ENCODE measurements at places on chromosomes 3 and 15.

GRCh38 chr3:167864552-167864874 lies 129.0 kb downstream of the SERPINI1 start:
- no peak for DNase-seq

- no peak for DNase-seq
Observed at GRCh38 chr3:20842594-20843436, 656.8 kb upstream of the SGO1 start.

DNA sequence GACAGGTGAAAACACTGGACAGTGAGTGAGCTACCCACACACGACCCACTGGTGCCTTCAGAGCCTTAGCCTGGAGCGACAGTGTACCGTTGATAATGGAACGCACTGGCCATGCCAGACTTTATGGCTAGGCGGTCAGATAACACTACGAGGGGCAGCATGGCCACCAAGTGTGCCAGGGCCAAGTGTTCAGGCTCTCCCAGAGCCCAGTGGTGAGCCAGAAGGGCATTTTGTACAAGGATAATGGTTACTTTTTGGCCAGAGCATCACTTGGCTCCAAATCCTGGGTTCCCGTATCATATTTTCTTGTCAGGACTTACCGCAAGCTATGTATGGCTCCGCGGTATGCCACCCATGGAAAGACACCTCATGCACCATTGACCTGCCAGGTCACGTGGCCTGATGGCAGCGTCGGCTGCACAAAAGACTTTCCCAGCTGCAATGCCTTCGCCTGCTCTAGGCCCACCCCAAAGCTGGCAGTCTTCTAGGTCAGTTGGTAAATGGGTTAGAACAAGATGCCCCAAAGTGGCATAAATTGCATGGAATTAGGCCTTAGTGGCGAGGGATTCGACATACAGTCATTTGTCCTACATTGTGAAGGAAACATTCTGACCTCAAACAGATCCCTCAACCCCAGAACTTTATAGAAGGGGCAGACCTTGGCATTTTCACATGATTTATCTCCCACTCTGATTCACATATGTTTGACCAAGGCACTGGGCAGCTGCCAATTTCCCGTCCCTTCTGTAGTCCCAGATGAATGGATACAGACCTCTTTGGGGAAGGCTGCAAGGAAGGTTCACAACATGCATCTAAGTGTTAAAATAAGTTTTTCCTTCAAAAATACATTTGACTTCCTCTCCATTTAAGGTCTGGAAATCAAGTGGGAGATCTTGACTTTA lies 12.2 kb upstream of the SLC28A1 start:
- DNase-seq: peak; percentile 49

- no peak for DNase-seq
Observed at GRCh38 chr3:43371494-43371893, 85.2 kb downstream of the SNRK start.

DNA sequence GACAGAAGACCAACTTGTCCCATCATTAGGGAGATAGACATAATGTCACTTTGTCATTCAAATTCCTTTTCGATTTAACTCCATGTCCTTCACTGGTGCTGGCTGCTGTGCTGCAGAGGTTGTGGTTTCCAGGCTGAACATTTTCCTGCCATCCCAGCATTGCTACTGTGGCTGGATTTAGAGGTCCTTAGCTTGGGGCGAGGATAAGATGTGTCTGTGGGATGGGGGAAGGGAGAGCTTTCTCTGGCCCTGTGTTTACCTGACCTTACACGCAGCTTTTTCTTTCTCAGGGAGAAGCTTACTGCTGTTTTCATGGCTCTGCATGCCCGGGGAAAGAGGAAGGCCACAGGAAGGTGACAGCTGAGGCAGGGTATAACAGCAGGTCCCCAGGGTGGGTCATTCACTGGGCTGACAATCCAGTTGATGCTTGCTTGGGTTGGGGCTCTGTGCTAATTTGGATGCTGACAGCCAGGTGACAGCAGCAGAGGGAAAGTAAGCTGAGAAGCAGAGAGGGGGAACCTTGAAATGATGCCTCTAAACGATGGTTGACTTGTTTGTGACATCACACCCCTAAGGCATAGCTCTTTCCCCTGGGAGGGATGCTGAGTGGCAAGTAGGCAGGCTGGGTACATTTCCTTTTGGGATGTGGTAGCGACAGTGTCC lies 326.9 kb upstream of the CTNNB1 start:
- no peak for DNase-seq

GRCh38 chr15:101362359-101362758 lies 67.3 kb upstream of the SNRPA1 start:
- no peak for DNase-seq

GRCh38 chr15:73325191-73325861 lies 43.4 kb downstream of the HCN4 start:
- no peak for DNase-seq

- no peak for DNase-seq
Observed at GRCh38 chr3:144121661-144122060, 150.0 kb downstream of the DIPK2A start.

DNA sequence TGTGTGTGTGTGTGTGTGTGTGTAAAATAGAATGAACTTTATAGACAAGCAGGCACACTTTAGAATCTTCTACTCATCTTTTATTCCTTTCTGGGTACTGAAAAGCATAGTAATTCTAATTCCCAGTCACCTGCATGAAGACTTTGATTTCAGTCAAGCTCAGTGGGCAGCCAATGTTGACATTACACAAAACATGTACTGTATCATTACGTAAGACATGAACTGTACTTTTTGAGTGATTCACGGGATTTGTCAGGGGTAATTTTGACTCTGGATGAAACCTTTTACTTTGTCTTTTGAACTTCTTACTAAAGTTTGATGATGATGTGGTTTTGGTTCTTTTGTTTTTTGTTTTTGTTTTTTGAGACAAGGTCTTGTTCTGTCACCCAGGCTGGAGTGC lies 38.8 kb downstream of the PTPRG start:
- no peak for DNase-seq

DNA sequence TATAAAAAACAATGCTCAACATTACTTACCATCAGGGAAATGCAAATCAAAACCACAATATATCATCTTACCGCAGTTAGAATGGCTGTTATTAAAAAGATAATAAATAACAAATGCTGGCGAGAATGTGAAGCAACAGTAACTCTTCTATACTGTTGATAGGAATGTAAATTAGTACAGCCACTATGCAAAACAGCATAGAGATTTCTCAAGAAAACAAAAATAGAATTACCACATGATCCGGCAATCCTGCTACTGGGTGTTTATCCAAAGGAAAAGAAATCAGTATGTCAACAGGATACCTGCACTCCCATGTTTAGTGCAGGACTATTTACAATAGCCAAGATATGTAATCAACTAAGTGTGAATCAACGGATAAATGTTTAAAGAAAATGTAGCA lies 48.1 kb downstream of the ADAM10 start:
- no peak for DNase-seq

- no peak for DNase-seq
Observed at GRCh38 chr15:74830868-74831267, 4.4 kb downstream of the CPLX3 start.

GRCh38 chr3:23421811-23422516 lies 218.8 kb downstream of the UBE2E2 start:
- DNase-seq: no peak

DNA sequence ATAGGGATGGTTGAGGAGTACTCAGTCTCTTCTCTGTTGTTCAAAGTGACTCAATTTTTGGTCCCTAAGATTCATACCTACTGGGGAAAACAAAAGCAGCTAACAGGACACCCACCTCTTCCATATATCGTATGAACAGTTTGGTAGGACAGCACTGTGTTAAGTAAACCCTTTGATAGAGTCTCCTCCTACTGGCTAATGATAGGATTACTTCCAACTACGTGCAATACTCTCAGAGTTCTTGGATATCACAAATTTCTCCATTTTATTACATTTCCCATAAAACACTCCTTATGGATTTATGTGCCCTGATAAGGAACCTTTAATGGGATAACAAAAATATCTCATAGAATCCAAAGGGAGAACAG lies 200.2 kb upstream of the GOLGA6L4 start:
- peak; percentile 17 for DNase-seq

- DNase-seq: no peak
Observed at GRCh38 chr3:148881286-148881685, 16.2 kb downstream of the CPA3 start.

- DNase-seq: no peak
Observed at GRCh38 chr3:196991581-196992460, 23.2 kb upstream of the PIGZ start.

- DNase-seq: no peak
Observed at GRCh38 chr3:39977058-39977794, 167.8 kb downstream of the MYRIP start.

- no peak for DNase-seq
Observed at GRCh38 chr15:88077296-88078020, 179.1 kb downstream of the NTRK3 start.

- no peak for DNase-seq
Observed at GRCh38 chr3:113695431-113695785, 1.0 kb downstream of the USF3 start.

- DNase-seq: no peak
Observed at GRCh38 chr15:89569090-89569745, 6.1 kb upstream of the TICRR start.
